ENCODE measurements at places on chromosomes 6 and 20.

GRCh38 chr20:11432407-11432806, 485.3 kb upstream of the BTBD3 start:
- DNase-seq = no peak

- DNase-seq = no peak
These were observed 112.1 kb upstream of the THBS2 start for GRCh38 chr6:169365567-169366257.

DNA sequence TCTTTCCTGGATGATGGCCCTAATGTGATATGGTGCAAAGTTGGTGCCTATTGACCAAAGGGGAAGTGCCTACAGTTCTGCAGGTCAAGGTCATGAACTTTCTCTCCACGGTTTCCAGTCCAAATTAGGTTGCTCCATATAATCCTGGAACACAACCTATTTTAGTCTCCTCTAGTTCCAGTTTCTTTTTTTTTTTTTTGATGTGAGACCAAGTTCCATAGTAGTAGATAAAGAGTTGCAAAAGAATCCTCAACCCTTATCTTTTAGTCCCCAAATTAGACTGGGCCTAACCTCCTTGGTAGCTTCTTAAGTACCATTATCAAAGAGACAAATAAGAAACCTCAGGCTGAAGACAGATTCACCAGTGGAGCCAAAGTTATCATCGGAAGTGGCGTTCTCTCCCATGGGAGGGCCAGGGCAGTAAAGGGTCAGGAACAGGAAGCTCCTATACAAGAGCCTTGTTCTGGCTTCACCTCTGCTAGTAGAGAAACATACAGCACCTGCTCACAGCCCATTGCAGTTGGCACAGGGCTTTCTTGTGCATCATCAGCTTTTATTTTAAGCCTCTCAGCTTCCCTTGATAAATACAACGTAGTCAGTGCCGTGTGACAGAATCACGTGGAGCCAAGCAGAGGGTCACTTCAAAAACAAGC, 132.2 kb upstream of the RREB1 start:
- no peak for DNase-seq

DNA sequence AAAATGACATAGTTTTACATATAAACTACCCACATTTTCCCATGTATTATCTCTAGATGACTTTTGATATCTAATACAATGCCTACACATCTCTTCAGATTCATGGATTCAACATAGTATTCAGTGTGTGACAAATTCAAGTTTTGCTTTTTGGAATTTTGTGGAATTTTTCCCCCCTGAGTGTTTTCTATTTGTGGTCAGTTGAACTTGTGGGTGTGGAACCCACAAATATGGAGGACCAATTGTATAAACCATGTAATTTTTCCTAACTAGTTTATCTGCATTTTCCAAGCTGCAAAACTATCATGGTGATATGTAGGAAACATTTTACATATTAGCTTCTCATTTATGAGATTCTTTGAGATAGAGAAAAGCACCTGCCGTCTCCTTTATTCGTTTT, 374.3 kb upstream of the SOX4 start:
- DNase-seq = no peak

GRCh38 chr20:19497064-19497463, 261.0 kb upstream of the RIN2 start:
- no peak for DNase-seq

- DNase-seq = no peak
These were observed 27.0 kb upstream of the ZBP1 start for GRCh38 chr20:57647006-57647932.
